SW 1271 (cell line): ENCODE measurements at places on chromosomes 2 and 18.
A peak's percentile ranks its signal among the peaks of the same experiment; 100 is the strongest.

DNA sequence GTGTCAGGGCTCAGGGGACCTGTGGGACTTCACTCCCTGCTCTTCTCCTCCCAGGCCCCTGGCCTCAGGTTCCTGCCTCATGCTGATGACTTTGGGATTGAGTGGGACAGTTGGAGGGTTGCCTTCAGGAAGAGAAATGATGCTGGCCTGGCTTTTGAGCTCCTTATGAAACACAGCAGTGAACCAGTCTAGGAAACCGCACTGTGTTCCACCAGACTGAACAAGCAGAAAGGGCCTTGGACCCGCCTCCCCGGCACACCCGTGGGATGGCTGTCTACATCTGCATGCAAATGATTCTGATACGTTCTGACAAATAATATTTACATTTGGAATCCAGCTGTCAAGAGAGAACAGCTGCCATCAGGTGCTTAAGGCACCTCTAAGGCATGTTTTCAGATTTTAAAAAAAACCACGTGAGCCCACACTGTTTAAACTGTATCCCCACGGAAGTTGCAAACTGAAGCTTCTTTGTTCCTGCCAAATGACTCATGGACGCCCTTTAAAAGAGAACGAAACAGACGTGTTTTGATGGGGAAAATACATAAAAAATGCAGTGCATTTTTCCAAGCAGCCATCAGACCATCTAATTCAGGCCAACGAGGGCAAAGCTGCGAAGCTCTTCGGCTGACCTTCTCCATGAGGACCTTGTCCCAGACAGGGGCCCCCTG lies 27.6 kb upstream of the ASAP2 start:
- DNase-seq = no peak

DNA sequence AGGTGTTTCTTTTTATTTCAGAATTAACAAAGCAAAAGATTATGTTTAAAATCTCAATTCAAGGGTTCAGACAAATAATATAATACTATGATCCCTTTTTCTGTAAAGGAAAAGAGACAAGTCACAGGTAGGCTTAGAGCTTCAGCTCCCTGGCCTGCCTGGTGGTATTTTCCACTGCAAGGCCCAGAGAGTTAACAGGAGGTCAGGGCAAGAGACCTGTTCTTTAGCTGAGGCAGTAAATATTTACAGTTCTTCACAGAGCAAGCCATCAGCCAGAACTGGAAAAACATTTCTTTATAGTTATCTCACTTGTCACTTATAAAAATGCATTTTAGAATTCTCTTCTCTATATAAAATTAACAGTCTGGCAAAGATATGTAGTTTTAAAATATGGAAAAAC lies 70.1 kb downstream of the EPG5 start:
- DNase-seq = no peak

GRCh38 chr2:32617599-32618189 lies 10.2 kb upstream of the TTC27 start:
- no peak for DNase-seq

GRCh38 chr2:10222-10875 lies 36.0 kb downstream of the FAM110C start:
- no peak for DNase-seq

DNA sequence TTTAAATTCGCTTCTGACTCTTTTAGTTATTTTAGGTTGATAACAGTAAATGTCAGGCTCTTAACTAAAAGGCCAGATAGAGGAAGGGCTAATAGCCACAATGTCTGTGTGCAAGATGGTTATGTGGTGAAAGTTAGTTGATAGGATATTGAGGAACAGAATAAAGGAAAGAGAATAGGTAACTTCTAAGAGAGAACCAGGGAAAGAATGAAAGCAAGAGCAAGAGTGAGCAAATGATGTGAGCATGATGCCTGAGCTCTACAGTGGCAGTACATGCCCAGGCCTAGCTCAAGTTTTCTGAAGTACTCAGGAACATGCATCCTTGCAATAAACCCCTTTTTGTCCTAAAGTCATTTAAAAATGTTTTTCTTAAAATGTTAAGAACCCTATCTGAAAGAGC lies 12.5 kb upstream of the TFPI start:
- DNase-seq = no peak

GRCh38 chr2:37987098-37987775 lies 62.1 kb downstream of the RMDN2 start:
- DNase-seq = no peak

- DNase-seq = peak; percentile 2
These were observed 80.3 kb downstream of the DYNAP start for GRCh38 chr18:54671291-54671881.

GRCh38 chr2:45370369-45370768 lies 240.7 kb downstream of the SRBD1 start:
- DNase-seq = no peak

- DNase-seq = no peak
These were observed 71.0 kb downstream of the PXDN start for GRCh38 chr2:1673160-1673944.

GRCh38 chr2:46298272-46298521 lies 990 bp downstream of the EPAS1 start:
- DNase-seq = no peak

GRCh38 chr2:177058747-177059146 lies 153.8 kb upstream of the HNRNPA3 start:
- no peak for DNase-seq

- DNase-seq = no peak
These were observed 204.0 kb upstream of the ID2 start for GRCh38 chr2:8477552-8478470.

- no peak for DNase-seq
These were observed 143.5 kb downstream of the AGPS start for GRCh38 chr2:177535958-177536504.

DNA sequence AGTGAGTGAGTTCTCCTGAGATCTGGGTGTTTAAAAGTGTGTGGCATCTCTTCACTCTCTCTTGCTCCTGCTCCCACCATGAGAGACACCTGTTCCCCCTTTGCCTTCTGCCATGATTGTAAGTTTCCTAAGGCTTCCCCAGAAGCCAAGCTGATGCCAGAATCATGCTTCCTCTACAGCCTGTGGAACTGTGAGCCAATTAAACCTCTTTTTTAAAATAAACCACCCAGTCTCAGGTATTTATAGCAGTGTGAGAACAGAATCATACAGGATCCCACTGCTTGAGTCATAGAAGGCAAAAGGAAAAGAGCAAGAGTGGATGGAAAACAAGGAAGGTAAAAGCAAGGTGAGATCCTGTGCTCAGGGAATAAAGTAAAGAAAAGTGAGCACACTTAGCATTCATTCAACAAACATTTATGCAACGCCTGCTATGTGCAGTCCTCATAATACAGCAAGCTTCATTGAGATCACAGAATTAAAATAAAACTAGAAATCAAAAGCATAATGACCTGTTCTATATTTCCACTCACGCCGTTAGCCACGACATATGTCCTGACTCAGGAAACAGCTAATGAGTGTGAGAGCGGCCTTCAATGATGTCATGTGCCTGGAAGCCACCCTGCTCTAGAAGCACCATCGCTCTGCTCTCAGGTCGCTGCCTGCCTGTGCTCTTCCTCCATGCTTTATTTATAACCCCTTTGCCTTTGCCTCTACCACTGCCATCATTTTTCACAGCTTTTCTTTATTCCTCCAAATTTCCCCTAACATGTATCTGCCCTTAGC lies 11.3 kb upstream of the COPS8 start:
- DNase-seq = no peak

GRCh38 chr18:32157580-32157979 lies 32.3 kb upstream of the MEP1B start:
- DNase-seq = no peak

- DNase-seq = no peak
These were observed 293.2 kb downstream of the PLCL1 start for GRCh38 chr2:198097630-198098029.

GRCh38 chr2:1588051-1588977 lies 156.0 kb downstream of the PXDN start:
- no peak for DNase-seq

DNA sequence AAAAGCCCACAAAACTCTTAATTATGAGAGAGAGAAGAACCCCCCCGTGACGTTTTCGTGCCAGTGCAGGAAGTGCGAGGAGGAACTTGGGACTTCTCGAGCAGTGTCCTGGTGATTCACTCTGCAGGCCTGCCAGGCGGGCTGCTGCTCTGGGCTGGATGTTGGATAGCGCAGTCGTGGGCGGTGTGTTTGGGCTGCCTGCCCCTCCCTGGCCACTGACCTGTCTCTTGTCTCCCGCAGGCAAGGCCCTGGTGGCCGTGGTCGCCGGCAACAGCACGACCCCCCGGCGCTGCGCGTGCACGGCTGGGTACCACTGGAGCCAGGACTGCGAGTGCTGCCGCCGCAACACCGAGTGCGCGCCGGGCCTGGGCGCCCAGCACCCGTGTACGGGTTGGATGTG lies 29.0 kb downstream of the TNFRSF11A start:
- DNase-seq = no peak
